ENCODE measurements at places on chromosomes 2 and 18. TPM values are rescaled to one million over a fixed set of nuclear protein-coding genes. Genes with fewer than 3 reads are reported as not detected.

DNA sequence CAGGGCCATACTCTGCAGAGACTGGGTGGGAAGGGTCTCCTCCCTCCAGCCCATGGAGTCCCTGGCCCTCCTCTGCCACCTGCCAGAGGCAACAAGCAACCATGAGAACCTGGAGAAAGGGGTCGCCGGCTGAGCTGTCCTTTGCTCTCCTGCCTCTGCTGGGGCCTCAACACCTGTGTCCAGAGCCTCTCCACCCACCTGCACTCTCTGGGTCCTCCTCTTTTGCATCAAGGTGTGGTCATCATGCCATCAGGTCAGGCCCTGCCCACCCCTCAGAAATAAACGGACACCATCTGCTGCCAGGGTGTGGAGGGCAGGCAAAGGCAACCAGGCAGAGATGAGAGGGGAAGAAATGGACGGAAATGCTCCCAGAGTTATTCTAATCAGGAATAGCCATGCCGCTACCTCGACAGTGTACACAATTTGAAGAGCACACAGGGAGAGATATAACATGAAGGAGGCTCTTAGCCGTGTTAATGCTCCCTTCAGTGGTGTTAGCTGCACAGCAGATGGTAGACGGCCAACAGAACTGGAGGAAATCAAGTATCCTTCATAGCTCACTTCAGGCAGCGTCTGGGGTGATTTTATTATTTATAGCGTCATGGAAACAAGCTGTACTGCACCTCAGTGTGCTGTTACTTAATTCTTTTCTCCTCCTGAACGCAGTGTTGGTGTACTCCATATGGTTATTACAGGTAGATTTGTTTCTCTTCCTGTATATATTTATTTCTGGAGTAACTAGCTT is 247.9 kb downstream of the TSN start:
- DNase-seq, result no peak

DNA sequence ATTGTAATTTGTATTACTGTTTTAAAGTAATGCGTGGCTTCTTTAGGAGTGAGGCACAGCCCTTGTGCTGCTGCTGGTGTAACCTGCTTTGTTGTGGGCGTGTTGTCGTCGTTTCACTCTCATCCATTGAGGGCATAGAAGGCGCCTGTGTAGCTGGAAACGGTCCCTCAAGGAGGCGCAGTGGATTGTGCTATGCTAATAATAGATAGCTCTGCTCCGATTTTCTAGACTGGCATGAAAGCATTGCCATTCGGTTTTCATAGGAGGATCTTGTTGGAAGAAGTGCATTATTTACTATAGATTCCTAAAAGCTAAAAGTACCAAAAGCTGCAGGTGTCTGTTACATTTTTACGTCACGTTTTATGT is 17.9 kb downstream of the RAB12 start:
- no peak for DNase-seq

DNA sequence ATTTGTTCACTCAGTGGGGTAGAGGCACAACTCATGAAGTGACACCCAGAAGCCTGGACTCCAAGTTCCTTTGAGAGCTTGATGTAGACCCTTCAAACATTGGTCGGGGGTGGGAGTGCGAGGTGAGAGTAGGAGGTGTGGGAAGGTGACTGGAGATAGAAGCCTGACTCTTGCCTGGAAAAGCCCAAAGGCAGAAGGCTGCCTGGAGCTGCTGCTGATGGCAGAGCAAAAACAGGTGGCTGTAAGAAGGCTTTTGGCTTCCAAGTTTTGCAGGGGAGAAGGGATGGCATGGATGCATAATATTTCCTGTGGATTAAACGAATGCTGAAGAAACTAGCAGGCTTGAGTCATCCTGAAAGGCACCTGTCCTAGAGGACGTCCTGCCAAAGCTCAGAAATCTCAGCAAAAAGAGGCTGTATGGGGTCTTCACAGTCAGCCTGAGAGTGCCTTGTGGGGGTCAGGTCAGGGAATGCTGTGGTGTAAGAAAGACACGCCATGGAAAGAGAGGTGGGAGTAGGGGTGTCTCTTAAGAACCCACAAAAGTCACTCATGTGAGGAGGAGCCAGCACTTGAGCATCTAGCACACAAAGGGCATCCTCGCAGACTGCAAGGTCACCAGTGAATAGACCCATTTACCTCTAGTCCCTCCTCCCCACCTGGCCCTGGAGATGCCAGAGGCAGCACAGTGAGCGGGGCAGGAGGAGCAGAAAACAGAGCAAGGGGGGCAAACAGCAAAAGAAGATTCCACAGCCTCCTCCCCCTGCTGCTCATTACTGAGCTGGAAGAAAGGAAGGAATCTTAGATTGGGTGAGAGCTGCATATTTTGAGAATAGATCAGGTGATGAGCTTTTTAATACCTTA is 37.5 kb downstream of the FASTKD2 start:
- DNase-seq, result no peak

DNA sequence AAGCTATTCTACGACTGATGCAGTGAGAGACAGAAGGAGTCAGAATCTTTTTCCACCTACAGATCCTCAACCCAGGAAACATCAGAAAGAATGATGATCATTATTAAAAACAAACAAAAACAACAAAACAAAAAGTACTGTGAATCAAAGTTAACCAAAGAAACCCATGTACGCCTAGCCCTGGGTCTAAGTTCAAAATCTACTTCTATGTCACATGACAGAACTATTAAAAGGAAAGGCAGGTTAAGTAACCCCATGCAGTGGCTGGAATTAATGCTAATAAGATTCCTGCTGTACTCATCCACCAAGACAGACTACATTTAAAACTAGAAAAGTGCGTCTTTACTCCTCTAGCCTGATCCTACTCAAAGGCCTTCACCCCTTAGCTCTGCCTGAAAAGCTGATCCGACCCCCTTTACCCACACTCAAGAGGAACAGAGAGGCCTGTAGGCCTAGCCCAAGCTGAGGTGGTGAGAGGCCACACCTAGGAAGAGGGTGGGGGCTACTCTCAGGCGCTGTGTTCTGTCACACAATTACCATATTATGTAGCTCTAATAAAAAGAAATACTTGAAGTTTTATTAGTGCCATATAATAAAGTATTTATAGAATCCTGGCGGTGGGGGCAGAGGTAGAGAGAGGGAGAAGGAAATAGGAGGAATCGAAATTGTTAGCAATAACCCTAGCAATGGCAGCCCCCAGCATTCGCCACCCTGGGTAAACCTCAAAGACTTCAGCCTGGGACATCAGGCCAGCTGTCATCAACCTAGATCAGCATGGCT is 37.1 kb downstream of the NHEJ1 start:
- DNase-seq, result no peak

Gene RUFY4
- 0.32 TPM for polyA plus RNA-seq

Gene SLC23A3
- 22.3 TPM for polyA plus RNA-seq

GRCh38 chr2:127721311-127721977 is 20.1 kb downstream of the SFT2D3 start:
- DNase-seq, result no peak

GRCh38 chr2:126796931-126797621 is 101.6 kb upstream of the TEX51 start:
- no peak for DNase-seq

DNA sequence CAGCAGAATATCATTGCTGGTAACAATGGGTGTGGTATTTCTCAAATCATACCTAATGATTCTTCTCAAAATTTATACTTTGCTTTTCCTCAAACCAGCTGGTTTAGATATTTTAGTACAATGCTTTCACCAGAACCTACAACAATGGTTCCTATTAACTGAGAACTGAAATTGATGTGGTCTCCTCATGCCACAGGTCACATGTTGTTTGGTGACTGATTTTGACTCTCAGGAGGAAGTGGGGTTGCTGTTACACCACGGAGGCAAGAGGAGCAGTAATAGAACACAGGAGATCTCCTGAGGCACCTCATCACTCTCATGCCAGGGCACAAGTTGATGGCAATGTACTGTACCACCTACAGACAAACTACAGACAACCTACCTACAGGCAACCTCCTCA is 3.0 kb upstream of the CEP68 start:
- no peak for DNase-seq

Gene TMEM247
- not detected for polyA plus RNA-seq

Gene SCLY
- polyA plus RNA-seq, result 34.0 TPM

- no peak for DNase-seq
Observed at GRCh38 chr18:40915724-40916123, 1039.3 kb upstream of the PIK3C3 start.

Gene TAF4B
- 5.6 TPM for polyA plus RNA-seq

- no peak for DNase-seq
Observed at GRCh38 chr2:183718246-183718645, 594.0 kb downstream of the NUP35 start.

DNA sequence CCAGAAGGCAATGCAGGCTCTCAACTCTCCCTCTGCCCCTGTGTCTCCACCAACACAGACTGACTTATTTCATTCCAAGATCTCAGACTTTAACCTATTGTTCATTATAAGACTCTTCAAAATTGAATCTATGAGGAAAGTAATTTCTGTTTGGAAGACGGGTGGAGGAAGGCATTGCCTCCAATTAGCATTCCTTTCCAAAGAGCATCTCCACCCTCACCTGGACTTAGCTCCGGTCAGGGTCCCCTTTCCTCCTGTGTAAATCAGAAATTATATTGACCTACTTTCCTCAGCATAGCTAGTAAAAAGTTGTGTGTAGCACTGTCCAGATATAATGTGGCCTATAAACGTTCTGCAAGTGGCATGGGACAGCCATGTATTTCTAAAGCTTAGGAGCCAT is 230.4 kb upstream of the ACVR2A start:
- no peak for DNase-seq

Gene ACOXL
- 1.1 TPM for polyA plus RNA-seq

Gene C2orf81
- polyA plus RNA-seq, result 5.5 TPM
